ENCODE measurements at places on chromosomes 12 and 14.

- no peak for DNase-seq
These were observed 1.7 kb downstream of the ORAI1 start for GRCh38 chr12:121628037-121628436.

- DNase-seq: no peak
These were observed 162.1 kb downstream of the C12orf42 start for GRCh38 chr12:103333676-103334075.

DNA sequence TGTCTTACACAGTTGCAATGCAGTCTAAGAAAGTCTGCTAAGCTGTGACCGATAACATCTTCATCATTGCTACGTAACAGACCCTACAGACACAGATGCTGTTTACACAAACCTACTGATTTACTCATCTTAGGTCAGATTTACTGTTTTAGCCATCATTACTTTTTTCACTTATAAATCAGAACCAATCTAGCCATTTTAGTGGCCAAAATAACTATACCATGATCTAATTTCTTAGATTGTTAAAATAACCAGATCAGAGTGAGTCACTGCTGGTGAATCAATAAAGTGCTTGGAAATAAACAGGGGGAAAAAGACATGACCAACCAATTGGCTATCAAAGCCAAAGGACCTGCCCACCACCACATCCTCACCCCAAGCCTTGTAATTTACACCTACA lies 57.0 kb upstream of the FOXN3 start:
- DNase-seq: no peak

DNA sequence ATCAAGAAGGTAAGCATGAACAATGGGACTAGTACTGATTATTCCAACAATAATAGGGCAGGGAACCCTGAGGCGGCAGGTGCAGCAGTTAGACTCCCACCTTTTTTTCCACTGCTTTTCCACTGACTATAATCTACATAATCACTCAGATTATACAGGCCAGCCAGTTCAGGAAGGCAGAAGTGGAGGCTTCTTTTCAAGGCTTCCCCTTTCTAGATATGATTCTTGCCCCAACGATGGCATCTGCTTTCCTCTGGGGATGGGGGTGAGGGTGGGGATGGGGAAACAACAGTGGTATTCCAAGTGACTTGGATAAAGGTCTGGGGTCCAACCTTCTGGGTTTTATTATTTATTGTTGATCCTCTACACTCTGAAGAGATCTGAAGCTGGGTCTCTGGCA lies 331 bp downstream of the NCKAP1L start:
- DNase-seq: no peak

DNA sequence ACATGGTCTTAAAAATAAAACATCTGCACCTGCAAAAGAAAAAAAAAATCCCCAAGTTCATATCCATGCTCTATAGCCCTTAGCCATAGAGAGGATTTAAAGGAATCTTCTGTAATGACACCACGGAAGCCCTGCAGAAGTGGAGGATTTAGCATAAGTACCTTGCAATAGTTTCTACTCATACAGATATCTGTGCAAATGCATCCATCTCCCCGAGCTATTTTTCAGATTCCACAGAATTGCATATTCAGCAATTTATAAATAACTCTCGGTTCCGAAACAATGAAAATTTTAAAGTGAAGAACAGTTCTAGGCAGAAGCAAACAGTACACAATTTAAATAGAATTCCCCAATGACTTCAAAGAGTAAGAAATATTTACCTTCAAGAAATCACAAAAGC lies 424 bp downstream of the IGF1 start:
- DNase-seq: no peak

DNA sequence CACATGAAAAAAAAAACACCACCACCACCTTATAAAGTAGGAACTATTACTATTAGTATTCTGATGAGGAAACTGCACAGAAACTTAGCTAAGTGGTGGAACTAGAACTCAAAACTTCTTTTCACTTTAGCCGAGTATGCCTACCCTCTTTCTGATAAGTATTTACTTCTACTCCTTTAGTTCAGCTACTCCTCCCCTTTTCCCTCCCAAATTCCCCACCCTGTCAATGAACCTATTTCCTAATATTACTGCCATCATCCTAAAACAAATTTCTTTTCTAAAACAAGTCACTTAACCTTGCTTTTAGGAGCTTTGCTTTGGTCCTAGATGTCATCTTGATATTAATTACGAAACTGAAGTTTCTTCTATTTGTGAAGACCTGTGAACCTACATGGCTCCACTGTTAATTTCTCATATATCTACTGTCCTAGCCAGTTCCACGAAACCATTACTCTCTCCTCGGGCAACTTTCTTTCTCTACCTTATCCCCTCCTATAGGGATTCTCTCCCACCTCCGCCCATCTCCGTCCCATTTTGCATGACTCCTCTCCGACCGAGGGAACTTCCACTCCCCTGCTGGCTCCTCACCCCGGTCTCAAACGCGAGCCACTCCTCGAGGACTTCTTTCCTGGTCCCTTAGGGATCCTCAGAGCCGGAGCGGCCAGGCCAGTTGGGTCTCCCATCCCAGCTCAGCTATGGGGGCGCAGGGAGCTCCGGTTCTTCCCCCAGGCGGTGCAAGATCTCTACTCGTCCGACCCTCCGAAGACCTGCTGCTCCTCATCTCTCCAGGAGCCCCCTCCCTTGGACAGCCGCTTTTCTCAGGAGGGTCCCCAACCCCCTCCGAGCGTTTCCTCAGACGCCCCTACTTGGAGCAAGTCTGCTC lies 1.1 kb downstream of the NUMB start:
- DNase-seq: no peak

- DNase-seq: no peak
These were observed 9.1 kb upstream of the DDX47 start for GRCh38 chr12:12804011-12804410.

DNA sequence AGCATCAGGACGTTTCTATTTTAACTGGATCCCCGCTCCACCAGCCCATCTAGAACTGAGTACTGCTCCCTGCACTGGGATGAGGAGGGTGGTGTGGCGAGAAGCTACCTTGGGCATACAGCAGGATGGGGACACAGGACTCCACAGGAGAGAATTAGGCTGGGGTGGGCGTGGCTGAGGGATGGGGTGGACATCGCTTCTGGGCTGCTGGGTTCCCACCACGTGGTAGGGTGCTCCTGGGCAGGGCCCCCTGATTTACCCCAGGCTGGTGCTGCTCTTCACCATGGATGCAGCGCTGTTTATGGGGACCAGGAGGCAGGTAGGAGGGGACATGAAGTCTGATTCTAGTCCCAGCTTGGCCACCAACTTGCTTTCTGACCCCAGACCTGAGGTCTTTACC lies 41.9 kb downstream of the VDR start:
- DNase-seq: no peak

GRCh38 chr14:90487031-90487430 lies 90.2 kb downstream of the CALM1 start:
- no peak for DNase-seq

DNA sequence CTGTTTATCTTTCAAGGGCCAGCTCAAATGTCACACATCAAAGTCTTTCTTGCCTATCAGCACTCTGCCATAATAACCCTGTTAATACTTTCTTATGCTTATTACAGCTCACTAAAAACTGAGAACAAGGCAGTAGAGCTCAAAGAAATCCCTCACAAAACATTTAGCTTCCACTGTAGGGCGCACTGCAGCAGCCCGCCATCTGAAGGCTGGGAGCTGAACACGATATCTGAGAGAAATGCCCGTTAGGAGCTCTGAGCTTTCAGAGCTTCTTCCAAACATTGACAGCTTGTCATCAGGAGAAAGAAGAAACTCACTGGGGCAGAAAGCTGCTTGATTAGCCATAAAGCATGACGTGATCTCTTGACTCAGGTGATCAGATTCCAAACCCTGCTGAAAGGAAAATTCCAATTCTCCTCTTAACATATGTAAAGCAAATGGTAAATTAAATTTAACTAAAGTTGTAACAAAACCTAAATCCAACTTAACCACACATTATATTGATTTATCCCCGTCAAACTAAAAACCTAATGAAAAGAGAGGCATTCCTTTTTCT lies 175.7 kb downstream of the C12orf50 start:
- DNase-seq: no peak

GRCh38 chr12:131699434-131699833 lies 11.5 kb upstream of the SFSWAP start:
- DNase-seq: no peak

DNA sequence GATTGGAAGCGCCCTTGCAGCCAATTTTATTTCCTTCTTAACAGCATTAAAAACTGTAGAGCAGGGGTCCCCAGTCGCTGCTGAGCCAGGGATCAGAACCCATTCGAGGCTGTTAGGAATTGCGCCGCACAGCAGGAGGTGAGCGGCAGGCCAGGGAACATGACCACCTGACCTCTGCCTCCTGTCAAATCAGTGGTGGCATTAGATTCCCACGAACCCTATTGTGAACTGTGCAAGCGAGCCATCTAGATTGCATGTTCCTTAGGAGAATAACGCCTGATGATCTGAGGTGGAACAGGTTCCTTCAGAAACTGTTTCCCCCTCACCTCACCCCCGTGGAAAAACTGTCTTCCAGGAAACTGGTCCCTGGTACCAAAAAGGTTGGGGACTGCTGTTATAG lies 107.4 kb downstream of the DNAI7 start:
- no peak for DNase-seq

DNA sequence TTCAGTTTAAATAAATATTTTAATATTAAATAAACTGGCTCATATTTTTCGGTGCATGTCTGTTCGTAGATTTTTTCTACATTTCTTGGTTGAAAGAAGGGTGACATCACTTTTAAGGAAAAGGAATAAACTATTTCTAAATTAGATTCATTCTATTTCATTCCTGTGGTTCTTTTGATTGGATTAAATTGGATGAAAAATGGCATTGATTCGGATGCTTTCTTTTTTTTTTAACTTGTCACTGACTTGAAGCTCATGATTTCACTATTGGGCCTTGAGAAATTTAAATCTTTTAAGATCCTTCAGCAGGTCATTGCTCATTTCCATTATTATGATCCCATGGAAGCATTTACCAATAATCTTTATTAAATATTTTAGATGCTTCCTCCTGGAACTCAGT lies 113.1 kb upstream of the RASSF8 start:
- no peak for DNase-seq

DNA sequence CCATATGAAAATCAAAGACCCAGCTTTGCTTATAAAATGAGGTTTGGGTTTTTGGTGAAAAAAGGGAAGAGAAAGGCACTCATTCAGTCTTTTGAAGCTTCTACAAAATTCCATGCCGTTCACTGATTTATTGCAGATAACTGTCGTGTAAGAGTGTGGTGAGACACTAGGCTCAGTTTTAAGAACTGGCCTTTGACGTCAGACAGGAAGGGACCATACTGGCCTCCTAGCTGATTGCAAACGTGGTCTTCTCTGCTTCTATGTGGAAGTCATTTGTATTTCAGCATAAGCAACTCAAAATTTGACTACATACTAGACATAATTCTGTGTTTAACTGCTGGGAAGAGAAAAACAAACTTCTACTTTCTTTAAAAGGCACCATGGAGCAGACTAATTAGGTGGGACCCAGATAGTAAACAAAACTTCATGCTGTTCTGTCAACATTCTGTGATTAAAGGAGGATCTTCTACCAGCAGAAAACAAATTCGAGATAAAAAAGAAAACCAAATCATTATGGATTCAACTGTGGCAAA lies 168.7 kb downstream of the TTC7B start:
- DNase-seq: no peak
